ENCODE measurements at places on chromosomes 4 and X.

GRCh38 chrX:148813967-148814366, 313.6 kb downstream of the AFF2 start:
- DNase-seq = no peak

DNA sequence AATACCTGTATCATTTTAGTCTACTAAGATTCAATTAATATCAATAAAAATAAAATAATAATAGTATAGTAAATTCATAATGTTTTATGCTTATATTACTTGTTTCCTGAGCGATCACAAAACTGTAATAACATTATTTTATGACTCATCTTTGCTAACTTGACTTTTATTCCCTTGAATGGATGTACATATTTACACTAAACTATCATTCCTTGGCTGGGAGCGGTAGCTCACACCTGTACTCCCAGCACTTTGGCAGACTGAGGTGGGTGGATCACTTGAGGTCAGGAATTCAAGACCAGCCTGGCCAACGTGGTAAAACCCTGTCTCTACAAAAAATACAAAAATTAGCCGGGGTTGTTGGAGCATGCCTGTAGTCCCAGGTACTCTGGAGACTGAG, 104.0 kb upstream of the SLC34A2 start:
- no peak for DNase-seq

- DNase-seq = peak; percentile 50
Measured at GRCh38 chr4:65007841-65008439, 598.7 kb upstream of the TECRL start.

- no peak for DNase-seq
Measured at GRCh38 chr4:185740471-185740873, 71.5 kb downstream of the SORBS2 start.

GRCh38 chrX:55796496-55796895, 78.9 kb downstream of the RRAGB start:
- no peak for DNase-seq

DNA sequence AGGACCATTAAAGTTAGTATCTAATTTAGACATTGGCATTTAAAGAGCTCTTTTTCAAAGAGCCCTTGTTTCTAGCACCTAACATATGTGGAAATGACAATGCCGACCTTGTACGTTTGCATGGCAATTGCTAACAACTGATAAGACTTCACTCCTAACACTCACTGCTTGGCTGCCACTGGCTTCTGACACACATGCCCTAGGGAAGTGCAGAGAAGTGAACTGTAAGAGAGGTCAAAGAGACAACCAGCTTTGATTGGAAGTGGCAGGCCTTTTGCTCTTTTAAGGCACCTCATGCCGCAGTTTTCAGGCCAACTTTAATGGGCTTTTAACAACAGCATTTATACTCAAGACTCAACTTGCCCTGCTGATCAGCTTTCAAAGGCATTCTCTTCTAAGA, 158.4 kb downstream of the RAB28 start:
- DNase-seq = no peak

GRCh38 chr4:120843849-120844527, 78.5 kb downstream of the PRDM5 start:
- DNase-seq = no peak

DNA sequence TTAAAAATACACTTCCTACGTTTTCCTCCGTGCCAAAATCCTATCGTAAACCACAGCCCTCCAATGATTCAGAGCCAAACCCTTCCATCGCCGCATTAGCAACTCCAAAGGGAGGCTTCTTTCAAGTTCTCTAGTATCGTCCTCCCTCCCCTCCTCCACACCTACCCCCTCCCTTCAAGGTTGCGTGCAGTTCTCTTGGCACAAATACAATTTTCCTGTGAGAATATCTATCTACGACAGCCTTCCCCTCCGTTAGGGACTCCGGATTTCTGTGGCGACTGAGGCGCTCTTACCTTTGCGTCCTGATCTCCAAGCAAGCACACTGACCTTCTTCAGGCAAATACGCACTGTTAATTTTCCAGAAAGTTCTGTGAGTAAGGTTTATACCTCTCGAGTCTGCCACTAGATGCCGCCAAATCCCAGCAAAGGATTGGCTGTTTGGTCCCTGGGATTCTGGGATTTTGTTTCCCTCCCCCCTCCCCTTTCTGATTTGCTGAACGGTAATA, 1.2 kb upstream of the MORF4L2 start:
- DNase-seq = peak; percentile 79

- DNase-seq = no peak
Measured at GRCh38 chrX:143058120-143058519, 32.4 kb downstream of the SPANXN4 start.

- DNase-seq = peak; percentile 1
Measured at GRCh38 chrX:37922928-37923327, 75.6 kb upstream of the DYNLT3 start.

DNA sequence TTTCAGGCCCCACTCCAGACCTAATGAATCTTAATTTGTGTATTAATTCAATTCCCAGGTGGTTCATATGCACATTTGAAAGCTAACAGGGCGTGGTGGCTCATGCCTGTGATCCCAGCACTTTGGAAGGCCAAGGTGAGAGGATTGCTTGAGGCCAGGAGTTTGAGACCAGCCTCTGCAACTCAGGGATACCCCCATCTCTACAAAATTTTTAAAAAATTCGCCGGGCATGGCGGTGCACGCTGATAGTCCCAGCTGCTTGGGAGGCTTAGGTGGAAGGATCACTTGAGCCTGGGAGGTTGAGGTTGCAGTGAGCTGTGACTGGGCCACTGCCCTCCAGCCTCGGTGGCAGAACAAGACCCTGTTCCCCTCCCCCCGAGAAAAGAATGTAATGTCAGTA, 31.2 kb downstream of the ADD1 start:
- no peak for DNase-seq

GRCh38 chr4:102575369-102576129, 74.4 kb downstream of the NFKB1 start:
- no peak for DNase-seq

- DNase-seq = no peak
Measured at GRCh38 chrX:19765628-19766027, 121.8 kb downstream of the SH3KBP1 start.

DNA sequence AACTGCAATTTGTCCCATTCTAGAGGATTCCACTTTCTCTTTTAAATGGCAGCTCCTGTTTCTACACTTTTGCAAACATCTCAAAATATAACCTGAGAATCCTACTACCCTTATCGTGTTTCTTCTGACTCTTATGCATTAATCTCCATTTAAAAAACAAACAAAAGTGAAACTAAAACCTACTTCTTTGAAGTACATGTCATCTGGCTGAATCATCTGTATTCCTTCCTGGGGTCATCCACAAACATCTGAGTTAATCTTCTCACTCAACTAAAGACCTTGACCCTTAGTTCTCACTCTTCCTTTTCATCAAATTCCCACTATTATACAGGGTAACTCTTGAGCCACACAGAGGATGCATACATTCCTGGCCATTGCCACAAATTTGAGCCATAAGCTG, 584.8 kb downstream of the PPARGC1A start:
- DNase-seq = no peak

GRCh38 chrX:71216485-71216884, 6.5 kb upstream of the GJB1 start:
- no peak for DNase-seq

DNA sequence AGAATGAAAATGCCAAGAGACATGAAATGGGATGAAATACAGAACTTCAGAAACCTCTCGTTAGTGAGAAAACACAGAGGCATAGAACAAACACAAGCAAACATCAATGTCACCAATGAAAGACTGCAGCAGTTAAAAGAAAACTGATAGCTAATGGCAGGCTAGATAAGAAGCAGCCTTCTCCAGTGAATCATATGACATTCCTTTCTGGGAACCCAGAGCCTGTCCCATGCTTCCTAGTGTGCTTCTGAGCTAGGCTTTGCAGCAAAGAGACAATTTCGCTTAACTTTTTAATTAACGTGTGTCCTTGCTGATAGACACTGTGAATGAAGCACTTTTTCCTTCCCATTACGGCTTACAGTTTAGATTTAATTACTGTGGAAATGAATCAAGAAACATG, 444.6 kb downstream of the IL15 start:
- no peak for DNase-seq

DNA sequence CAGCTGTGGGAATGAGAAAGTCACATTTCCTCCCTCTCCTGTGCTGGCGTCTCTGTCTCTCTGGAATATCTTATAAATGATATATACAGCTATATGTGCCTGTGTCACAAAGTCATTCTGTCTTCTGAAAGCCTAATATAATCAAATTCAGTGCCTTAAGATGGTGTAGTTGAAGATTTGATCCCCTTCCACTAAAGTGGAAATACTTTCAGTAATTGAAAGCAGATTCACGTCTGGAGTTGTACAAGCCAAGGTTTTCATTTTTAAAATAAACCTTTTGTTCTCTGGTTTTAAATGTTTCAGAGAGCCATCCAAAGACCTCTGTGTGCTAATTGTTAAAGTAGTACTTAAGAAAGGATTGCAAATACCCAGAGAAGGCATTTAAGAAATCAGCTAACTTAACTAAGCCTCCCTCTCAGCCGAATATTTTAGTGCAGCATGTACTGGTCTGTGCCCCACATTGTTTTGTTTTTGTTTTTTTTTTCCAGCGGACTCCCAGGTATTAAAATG, 206.8 kb downstream of the TENM3 start:
- DNase-seq = no peak

Measured in endothelial cell of umbilical vein (primary cell).